Type B pancreatic cell (in vitro differentiated cells): ENCODE measurements at places on chromosomes 6 and 20.
A peak's percentile ranks its signal among the peaks of the same experiment; 100 is the strongest.

GRCh38 chr6:111759331-111759835 lies 113.9 kb downstream of the FYN start:
- H3K27ac ChIP-seq = peak overlapping the region; percentile 73
- H3K4me1 ChIP-seq = peaks cover 61% of the 10 kb centered on the region
- H3K36me3 ChIP-seq = peaks cover 18% of the 10 kb centered on the region
- no peaks in the 10 kb centered on the region for H3K27me3 ChIP-seq
- peak overlapping the region; percentile 42 for H3K4me3 ChIP-seq
- no peak for DNase-seq

DNA sequence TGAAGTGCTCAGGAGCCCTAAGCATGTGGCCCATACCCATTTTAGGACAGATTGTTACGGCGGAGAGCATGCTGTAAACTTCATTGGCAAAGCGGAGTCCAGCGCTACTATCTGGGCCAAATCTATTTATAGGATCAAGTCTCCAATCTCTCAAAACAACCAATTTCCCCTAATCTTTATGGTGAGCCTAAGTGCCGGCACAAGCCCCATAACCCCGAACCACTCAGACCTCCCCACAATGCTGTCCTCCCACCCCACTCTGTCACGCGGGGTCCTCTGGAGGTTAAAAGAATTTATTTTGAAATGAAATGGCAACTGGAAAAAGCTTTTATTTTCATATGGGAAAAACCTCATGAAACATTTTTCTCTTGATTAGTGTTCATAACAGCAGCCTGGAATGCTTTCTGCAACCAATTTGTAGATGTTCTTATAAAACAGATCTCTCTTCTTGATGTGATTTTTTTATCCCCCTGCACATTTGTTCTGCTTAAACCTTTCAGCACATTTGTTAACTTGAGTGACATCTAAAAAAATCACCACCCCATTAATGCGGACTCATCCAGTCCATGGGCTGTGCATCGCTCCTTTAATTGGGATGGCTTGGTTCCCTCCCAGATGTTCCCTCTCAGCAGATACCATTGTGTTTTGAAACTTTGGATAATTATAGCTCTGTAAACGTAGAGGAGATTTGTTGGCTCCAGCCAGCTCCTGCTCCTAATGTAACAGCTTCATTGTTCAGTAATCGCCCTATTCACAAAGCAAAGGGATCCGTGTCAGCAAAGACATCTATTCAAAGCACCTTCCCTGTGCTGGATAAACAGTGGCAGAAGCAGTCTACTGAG lies 323.6 kb downstream of the CD83 start:
- peaks cover 3% of the 10 kb centered on the region for H3K27me3 ChIP-seq
- peaks cover 46% of the 10 kb centered on the region for H3K4me1 ChIP-seq
- no peaks in the 10 kb centered on the region for H3K36me3 ChIP-seq
- no peak overlapping the region for H3K27ac ChIP-seq

- no peak overlapping the region for H3K27ac ChIP-seq
- H3K4me1 ChIP-seq = no peaks in the 10 kb centered on the region
- H3K27me3 ChIP-seq = no peaks in the 10 kb centered on the region
- no peak for DNase-seq
- no peak overlapping the region for H3K4me3 ChIP-seq
Measured at GRCh38 chr6:7882505-7883257, 27.9 kb downstream of the TXNDC5 start.

- DNase-seq = peak; percentile 58
- no peaks in the 10 kb centered on the region for H3K27me3 ChIP-seq
- H3K36me3 ChIP-seq = peaks cover 10% of the 10 kb centered on the region
- H3K4me3 ChIP-seq = no peak overlapping the region
Measured at GRCh38 chr6:169783401-169783800, 32.0 kb downstream of the ERMARD start.

DNA sequence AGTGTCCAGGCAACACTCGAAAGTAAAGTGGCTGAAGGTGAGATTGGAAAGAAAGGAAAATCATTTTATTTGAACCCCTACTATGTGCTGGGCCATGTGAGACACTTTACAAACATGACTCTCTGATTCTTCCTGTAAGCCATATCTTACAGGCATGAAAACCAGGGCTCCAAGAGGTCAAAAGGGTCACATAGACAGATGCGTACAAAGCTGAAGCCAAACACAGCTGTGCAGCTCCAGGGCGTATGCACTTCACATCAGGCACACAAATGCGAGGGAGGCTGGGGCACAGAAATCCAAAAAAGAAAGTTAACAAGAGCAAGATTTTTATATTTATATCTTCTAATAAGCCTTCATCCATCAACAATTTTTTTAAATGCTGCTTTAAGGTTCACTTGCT lies 176.5 kb downstream of the PHACTR1 start:
- H3K4me1 ChIP-seq = peaks cover 16% of the 10 kb centered on the region
- H3K27me3 ChIP-seq = peaks cover 4% of the 10 kb centered on the region
- DNase-seq = no peak
- peaks cover 5% of the 10 kb centered on the region for H3K36me3 ChIP-seq
- H3K27ac ChIP-seq = no peak overlapping the region

- no peak overlapping the region for H3K27ac ChIP-seq
- H3K36me3 ChIP-seq = no peaks in the 10 kb centered on the region
- DNase-seq = no peak
- no peaks in the 10 kb centered on the region for H3K27me3 ChIP-seq
- H3K4me3 ChIP-seq = no peak overlapping the region
- H3K4me1 ChIP-seq = no peaks in the 10 kb centered on the region
Measured at GRCh38 chr20:42576167-42576566, 613.5 kb downstream of the PTPRT start.

DNA sequence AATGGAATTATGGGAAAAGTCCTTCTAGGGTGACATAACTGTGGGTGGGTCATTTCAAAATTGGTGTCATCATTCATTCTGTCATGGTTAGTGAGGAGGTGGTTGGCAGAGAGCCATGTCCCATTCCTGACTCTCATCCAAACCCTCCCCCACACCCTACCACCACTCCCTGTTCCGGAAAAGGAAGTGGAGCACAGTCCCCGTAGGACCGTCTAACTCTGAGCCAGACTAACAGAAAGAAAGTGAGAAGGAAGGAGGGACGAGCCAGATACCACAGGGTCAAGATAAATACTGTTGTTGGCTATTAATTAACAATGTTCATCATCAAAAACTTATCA lies 4.8 kb downstream of the TRIM10 start:
- no peaks in the 10 kb centered on the region for H3K36me3 ChIP-seq
- H3K4me1 ChIP-seq = peaks cover 15% of the 10 kb centered on the region
- peak overlapping the region; percentile 47 for H3K27ac ChIP-seq
- no peak for DNase-seq

DNA sequence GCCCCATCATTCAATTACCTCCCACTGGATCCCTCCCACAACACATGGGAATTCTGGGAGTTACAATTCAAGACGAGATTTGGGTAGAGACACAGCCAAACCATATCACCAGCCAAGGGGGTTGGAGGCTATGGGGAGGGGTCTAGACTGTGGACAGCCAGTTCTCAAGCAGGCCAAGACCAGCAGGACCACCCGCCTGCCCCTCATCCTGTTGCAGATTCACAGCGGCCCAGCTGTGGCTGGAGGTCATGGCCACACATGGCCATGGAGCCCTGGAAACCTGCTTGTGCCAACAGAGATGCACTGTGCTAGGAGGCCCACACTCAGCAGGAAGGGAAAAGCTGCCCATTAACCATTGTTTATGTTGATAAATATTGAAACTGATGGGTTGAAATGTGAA lies 240.5 kb downstream of the TTLL2 start:
- H3K27me3 ChIP-seq = peaks cover 10% of the 10 kb centered on the region
- H3K4me1 ChIP-seq = peaks cover 5% of the 10 kb centered on the region
- H3K27ac ChIP-seq = no peak overlapping the region
- no peak overlapping the region for H3K4me3 ChIP-seq

GRCh38 chr6:98824902-98825599 lies 9.3 kb upstream of the POU3F2 start:
- peaks cover 25% of the 10 kb centered on the region for H3K4me1 ChIP-seq
- DNase-seq = no peak
- no peak overlapping the region for H3K27ac ChIP-seq
- no peaks in the 10 kb centered on the region for H3K36me3 ChIP-seq
- peaks cover 98% of the 10 kb centered on the region for H3K27me3 ChIP-seq

GRCh38 chr6:69865126-69865525 lies 1.2 kb upstream of the COL19A1 start:
- DNase-seq = no peak
- H3K36me3 ChIP-seq = no peaks in the 10 kb centered on the region
- peaks cover 14% of the 10 kb centered on the region for H3K4me1 ChIP-seq

GRCh38 chr6:113647143-113647889 lies 209.8 kb upstream of the MARCKS start:
- no peaks in the 10 kb centered on the region for H3K27me3 ChIP-seq
- no peak for DNase-seq
- no peak overlapping the region for H3K27ac ChIP-seq
- H3K4me3 ChIP-seq = no peak overlapping the region
- H3K4me1 ChIP-seq = peaks cover 32% of the 10 kb centered on the region

DNA sequence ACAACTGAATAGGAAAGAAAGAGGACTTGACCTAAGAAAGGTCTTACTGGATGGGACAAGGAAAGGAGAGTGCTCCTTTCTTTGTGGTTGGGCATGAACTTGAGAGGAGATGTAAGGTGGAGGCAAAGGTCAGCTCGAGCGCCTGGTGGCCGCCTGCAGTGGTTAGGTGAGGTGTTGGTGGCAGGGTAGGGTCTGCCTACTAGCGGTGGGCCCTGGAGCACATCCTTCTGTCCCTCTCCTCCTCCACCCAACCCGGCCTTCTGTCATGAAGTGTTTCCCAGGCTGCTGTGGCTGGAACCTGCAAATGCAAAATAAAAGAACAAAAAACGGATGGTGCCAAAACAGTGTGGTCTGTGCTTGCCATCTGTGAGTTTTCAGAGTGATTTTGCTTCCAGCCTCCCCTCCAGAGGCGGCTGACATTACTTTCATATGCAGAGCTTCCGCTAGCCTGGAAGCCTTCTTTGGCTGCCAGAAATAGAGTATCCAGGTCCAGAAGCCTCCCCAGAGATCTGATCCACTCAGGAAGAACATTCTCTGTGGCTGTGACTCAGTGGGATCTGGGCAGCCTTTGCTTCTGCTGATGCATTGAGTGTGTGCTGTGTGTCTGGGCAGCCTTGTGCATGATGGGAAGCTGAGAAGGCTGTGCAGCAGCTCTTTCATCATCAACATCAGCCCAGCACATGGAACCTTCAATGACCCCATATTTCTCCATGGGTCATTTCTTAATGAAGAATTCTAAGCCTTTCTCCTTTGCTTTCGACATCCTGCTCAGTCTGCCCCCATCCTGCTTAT lies 79.8 kb upstream of the FAM184A start:
- H3K4me1 ChIP-seq = no peaks in the 10 kb centered on the region
- DNase-seq = no peak
- peaks cover 10% of the 10 kb centered on the region for H3K27me3 ChIP-seq
- H3K4me3 ChIP-seq = no peak overlapping the region

DNA sequence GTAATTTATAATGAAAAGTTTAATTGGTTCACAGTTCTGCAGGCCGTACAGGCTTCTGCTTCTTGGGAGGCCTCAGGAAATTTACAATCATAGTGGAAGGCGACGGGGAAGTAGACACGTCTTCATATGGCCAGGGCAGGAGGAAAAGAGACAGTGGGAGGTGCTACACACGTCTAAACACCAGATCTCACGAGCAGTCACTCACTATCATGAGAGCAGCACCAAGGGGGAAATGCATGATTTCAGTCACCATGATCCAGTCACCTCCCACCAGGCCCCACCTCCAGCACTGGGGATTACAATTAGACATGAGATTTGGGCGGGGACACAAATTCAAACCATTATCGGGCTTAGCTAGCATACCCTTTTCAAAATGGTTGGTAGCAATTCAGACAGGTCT lies 41.2 kb downstream of the EIF2S2 start:
- peaks cover 32% of the 10 kb centered on the region for H3K4me1 ChIP-seq
- no peaks in the 10 kb centered on the region for H3K27me3 ChIP-seq
- no peak overlapping the region for H3K27ac ChIP-seq
- H3K4me3 ChIP-seq = no peak overlapping the region

- no peaks in the 10 kb centered on the region for H3K27me3 ChIP-seq
- peaks cover 38% of the 10 kb centered on the region for H3K4me1 ChIP-seq
- no peak overlapping the region for H3K27ac ChIP-seq
- H3K4me3 ChIP-seq = no peak overlapping the region
- no peaks in the 10 kb centered on the region for H3K36me3 ChIP-seq
Measured at GRCh38 chr20:4059606-4060005, 44.2 kb upstream of the RNF24 start.

DNA sequence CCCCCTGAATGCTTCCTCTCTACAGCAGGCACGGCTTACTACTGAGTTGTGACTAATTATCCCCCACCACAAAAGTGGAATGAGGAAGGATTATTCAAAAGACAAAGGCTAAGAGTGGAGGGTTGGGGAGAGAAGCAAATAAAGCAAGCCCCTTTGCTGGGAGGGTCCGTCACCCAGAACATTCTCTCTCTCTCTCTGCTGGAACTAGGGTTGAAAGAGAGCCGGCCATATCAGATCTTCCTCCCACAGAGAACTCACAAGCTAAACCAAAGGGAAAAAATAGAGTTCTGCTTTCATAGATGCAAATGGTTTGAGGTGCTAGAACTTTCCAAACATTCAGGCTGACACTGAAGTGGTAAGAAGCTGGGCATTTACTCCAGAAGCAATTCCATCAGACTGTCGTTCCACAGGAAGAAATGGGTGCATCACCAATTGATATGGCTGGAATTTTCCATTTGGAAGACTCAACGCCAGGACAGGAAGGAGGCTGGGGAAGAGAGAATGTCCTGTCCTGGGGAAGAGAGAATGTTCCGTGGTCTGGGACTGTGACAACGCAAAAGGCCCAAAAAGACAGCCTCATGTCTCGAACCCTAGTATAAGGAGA lies 7.9 kb downstream of the ZMYND8 start:
- H3K36me3 ChIP-seq = peaks cover 28% of the 10 kb centered on the region
- H3K4me1 ChIP-seq = peaks cover 7% of the 10 kb centered on the region
- H3K4me3 ChIP-seq = no peak overlapping the region
- no peak overlapping the region for H3K27ac ChIP-seq

GRCh38 chr6:45990162-45990561 lies 25.5 kb downstream of the CLIC5 start:
- DNase-seq = no peak
- H3K4me3 ChIP-seq = no peak overlapping the region
- no peak overlapping the region for H3K27ac ChIP-seq
- H3K4me1 ChIP-seq = peaks cover 9% of the 10 kb centered on the region

GRCh38 chr6:154598399-154598798 lies 87.9 kb upstream of the CNKSR3 start:
- peaks cover 11% of the 10 kb centered on the region for H3K4me1 ChIP-seq
- no peak for DNase-seq
- no peak overlapping the region for H3K27ac ChIP-seq

- no peak overlapping the region for H3K27ac ChIP-seq
- DNase-seq = no peak
- H3K36me3 ChIP-seq = peaks cover 14% of the 10 kb centered on the region
- peaks cover 5% of the 10 kb centered on the region for H3K4me1 ChIP-seq
- H3K4me3 ChIP-seq = no peak overlapping the region
Measured at GRCh38 chr6:43786664-43787329, 16.8 kb downstream of the VEGFA start.

DNA sequence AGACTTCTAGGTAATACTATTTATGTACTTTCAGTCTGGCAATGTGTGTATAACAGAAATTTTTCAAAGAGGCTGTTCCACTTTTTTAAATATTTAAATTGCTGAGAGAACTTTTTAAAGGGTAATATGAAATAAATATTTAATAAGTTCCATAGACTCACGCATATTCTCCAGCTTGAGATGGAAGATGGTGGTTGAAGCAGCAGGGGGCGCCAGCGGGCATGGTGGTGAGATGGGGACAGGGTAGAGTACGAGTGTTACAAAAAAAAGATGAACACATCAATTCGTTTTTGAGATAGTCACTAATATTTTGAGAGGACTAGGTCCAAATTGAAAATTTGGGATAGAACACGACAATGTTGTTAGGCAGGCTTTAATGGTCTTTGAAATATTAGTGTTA lies 68.4 kb downstream of the RSPO3 start:
- no peak overlapping the region for H3K4me3 ChIP-seq
- H3K4me1 ChIP-seq = no peaks in the 10 kb centered on the region
- H3K36me3 ChIP-seq = no peaks in the 10 kb centered on the region
- H3K27ac ChIP-seq = no peak overlapping the region
- DNase-seq = no peak
